ENCODE measurements at places on chromosomes 3 and 15.

DNA sequence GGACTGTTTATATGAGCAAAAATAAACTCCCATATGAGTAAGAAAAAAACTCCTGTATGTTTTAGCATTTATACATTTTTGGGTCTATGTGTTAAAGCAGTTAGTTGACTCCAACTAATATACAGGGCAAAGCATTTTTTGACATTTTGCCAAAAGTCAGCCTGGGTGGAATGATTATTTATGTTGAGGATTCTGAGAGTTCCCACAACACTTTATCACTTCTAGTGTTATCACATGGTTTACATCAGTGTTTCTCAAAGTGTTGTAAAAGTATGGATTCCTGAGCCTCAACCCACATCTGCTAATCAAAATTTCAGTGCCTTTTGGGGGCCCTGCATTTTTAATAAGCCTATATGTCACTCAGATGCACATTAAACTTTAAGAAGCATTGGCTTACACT lies 337.3 kb upstream of the WNT5A start:
- DNase-seq, result no peak

DNA sequence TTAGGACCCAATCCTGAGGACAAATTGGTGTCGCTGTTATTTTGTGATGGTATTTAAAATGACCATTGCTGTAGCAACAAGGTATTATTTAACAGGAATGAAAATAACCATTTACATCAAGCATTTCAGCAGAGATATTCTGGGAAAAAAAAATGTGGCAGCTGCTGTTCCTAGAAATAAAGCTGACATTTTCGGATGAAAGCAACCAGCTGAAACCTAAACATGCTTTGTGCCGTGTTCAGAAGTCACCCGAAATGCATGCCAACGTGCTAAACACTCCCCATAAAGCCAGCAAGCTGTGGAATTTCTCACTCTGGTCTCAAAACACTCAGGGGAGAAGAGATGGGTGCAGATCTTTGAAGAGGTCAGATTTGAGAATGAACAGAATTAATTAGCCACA lies 31.5 kb upstream of the TAFA4 start:
- no peak for DNase-seq

- no peak for DNase-seq
These were observed 451.5 kb upstream of the PPP2R3A start for GRCh38 chr3:135514060-135514448.

GRCh38 chr3:122642935-122643334 lies 37.7 kb upstream of the PARP14 start:
- no peak for DNase-seq

GRCh38 chr3:22039161-22039560 lies 288.2 kb upstream of the ZNF385D start:
- no peak for DNase-seq

DNA sequence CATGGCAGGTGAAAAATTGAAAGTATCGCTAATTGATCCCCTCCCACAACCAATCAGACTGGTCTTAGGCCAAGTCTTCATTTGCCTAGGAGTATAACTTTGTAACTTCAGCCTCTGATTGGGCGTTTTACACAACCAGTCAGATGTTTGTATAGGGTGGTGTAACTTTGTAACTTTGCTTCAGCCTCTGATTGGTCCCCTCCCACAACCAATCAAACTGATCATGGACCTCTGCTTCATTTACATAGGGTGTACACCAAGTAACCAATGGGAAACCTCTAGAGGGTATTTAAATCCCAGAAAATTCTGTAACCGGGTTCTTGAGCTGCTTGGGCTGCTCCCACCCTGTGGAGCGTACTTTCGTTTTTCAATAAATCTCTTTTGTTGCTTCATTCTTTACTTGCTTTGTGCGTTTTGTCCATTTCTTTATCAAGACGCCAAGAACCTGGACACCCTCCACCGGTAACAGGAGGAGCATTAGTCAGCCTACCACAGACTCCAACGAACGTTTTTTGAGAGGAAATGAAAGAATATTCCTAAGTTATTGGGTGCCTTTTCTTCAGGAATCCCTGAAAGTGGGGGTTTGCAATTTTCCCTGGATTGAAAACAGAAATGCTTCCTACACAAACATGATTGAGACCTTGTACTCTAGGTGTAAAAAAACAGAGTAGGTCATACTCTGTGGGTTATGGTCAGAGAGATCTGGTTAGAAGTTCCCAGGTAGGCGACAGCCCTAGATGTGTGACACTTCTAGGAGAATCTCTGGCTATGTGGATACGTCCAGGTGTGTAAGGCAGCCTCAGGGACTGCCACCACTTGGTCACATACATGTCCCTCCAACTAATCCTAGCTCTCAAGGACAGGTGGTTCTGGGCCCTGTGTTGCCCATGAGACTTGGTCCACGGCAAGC lies 5.5 kb upstream of the SACM1L start:
- no peak for DNase-seq

DNA sequence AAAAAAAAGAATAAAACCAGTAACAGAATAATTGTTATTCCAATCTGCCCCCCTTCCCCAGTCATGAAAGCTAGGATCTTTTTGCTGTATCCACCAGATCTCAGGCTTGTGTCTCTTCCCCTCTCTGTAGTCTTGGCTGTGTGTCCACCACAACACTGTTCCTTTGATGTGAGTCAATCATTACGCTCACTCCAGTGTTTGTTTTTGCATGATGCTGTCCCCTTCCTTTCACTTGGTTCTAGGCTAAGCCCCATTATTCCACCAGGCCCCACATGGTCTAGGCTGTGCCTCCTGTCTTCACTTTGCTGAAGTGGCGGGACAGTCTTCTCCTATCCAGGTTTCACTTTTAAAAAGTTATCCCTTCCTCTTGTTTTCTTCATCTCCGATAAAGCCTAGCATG lies 13.6 kb downstream of the ACKR2 start:
- DNase-seq, result no peak

- peak; percentile 28 for DNase-seq
These were observed 19.9 kb downstream of the IQGAP1 start for GRCh38 chr15:90407871-90408317.

DNA sequence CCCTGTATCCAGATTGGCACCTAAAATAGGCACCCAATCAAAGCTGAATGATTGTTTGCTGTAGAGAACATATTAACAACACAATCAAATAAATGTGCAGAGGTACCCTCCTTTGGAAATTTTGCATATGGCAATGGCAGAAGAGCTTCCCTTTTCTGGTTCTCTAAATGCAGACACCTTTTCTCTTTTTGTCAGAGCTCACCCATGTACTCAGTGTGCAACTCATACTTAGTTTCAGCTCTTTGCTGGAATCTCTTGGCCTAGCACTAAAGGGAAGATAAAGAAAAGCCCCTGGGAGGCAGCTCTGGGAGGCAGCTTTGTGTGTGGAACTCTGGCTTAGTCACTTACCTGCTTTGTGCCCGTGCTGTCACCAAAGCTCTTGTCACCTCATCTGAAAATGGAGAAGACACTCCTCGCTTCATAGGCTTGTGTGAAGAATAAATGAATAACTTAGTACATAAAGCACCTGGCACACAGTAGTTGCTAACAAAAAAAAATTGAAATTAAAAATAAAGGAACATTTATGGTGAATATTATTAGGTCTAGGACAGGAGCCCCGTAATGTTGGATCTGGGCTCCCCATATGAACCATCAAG lies 28.8 kb downstream of the ST6GAL1 start:
- no peak for DNase-seq

- DNase-seq, result no peak
These were observed 1.8 kb downstream of the HCN4 start for GRCh38 chr15:73366766-73367623.

- no peak for DNase-seq
These were observed 22.2 kb upstream of the IDH2 start for GRCh38 chr15:90124507-90124906.

DNA sequence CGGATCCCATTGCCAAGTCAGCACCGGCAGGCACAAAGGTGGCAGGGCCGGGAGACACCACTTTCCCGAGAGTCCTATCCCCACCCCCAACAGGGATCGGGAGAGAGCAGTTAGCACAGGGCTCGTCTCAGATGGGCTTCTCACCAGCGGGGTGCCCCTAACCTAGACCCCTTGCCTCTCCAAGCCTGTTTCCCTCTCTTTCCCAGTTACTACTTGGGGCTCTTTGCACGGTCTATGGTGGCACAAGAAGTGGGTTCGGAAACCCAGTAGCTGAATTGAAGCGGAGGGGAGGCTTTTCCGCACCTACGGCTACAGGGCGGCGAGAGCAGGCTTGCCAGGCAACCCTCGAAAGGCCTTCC lies 383 bp upstream of the EFCC1 start:
- DNase-seq, result no peak

GRCh38 chr3:4426782-4427344 lies 40.2 kb downstream of the SUMF1 start:
- DNase-seq, result no peak

- no peak for DNase-seq
These were observed 22.8 kb upstream of the ZNF80 start for GRCh38 chr3:114260152-114260551.

DNA sequence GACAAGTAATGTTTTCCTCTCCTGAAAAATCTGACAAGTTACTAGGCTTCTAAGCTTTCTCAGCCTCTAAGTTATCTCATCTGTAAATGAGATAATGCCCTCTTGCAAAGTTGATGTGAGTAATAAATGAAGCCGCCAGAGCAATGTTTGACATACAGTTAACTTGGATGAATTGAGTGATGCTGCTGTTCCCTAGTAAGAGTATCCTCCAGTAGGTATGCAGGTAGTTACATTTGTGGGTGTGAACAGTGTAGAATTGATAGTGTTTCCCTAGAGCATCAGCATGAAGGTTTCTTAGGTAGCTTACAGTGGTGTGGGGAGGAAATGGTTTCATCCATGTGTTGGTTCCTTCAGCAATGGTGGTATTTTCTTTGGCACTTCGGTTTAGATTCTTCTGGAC lies 3.4 kb downstream of the ATP2C1 start:
- no peak for DNase-seq

DNA sequence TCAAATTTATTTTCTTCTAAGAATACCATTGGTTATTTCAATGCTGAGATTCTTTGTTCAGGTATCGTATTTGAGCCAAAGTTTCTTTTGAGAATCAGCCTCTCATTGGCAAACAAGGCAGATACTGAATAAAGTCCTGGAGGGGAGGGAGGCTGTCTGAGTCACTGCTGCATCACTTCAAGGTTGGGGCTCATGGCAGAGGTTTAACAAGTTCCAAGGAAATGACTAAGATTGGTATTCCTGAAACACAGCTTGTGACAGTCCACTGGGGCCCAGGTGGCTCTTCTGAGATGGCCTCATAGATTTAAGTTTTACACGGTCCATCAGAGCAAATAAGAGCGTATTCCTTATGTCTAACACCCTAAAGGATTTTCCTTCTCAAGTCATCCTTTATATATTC lies 213.8 kb upstream of the STAC start:
- peak; percentile 3 for DNase-seq

DNA sequence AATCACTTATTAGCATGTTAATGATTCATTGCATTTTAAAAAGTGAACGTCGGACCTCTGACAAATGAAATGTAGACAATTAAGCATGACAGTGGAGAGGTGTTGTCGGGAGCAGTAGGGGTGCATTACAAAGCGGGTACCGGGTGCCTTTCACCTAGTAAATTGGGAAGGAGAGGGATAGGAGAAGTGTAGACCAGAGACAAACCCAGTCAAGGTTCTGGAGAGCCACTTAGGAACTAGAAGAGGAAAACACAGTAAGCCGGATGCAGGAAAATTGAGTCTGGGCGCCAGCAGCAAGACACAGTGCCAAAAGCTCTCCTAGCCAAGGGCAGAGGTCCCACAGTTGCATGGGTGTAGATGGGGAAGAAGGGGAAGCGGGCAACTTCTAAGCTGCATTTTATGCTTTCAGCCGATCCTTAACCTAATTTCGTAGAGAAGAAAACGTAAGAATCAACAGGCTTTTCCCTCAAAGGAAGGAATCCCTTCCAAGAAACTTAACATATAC lies 3.1 kb upstream of the CERS3 start:
- no peak for DNase-seq

GRCh38 chr3:124563376-124563775 lies 166.9 kb upstream of the UMPS start:
- no peak for DNase-seq

GRCh38 chr15:37824717-37825382 lies 109.6 kb upstream of the TMCO5A start:
- DNase-seq, result peak; percentile 57

GRCh38 chr15:31480356-31481025 lies 153.9 kb downstream of the KLF13 start:
- no peak for DNase-seq

GRCh38 chr3:71537211-71537611 lies 46.3 kb downstream of the FOXP1 start:
- no peak for DNase-seq

GRCh38 chr3:160564949-160565441 lies 376 bp downstream of the KPNA4 start:
- DNase-seq, result peak; percentile 44

DNA sequence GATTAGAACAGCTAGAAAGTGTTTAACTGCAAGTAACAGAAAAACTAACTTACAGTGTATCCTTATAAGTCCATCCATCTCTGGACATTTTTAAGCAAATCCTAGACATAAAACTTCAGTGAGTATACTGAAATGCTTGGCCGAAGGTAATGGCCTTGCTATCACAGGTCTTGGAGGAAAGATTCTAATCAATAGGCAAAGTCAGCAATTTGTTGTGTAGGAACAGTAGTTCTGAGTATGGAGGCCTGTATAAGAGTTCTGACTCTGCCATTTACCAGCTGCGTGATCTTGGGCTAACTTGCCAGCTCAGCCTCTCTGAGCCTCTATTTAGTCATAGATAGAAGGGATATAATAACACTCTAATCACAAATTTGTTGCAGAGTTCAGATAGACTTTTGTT lies 328.1 kb downstream of the IL20RB start:
- no peak for DNase-seq

DNA sequence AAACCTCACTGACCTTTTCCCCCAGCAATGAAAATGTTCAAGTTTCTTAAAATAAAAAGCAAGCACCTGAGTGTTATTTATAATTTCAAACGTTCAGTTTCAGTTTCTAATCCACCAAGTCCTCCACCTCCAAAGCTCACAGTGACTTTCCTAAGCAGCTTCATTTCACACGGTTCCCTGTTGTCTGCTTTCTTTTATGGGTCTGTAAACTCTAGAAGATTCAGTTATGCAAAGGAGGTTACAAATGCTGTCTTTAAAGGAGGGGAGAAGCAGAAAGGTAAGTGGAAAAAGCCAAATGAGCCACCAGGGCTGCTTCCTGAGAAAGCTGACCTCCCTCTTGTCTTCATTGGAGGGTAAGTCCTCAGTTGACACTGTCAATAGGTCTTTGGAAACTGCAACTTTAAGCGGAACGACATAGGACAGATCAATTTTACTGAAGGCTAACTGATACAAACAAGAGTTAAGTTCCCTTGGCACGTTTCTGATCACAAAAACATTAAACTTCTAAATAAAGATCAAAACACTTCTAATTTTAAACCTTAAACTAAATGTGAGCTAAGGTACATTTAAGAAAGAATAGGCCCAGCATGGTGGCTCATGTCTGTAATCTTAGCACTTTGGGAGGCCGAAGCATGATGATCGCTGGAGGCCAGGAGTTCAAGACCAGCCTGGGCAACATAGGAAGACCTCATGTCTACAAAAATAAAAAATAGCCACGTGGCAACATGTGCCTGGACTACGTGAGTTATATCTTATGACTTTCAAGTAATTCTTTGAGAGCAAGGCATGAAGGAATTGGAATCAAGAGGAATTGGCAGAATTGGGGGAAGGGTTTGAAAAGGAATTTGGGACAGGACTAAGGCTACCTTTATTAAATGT lies 151.9 kb upstream of the UBE2E1 start:
- peak; percentile 6 for DNase-seq

GRCh38 chr3:46690798-46691197 lies 2.7 kb downstream of the ALS2CL start:
- peak; percentile 48 for DNase-seq

GRCh38 chr3:122421101-122421500 lies 5.2 kb upstream of the WDR5B start:
- DNase-seq, result no peak
